ENCODE measurements at places on chromosomes 4 and X.

- DNase-seq: no peak
These were observed 56.0 kb downstream of the STX18 start for GRCh38 chr4:4485806-4486205.

- no peak for DNase-seq
These were observed 383.3 kb downstream of the GRXCR1 start for GRCh38 chr4:43275779-43276178.

DNA sequence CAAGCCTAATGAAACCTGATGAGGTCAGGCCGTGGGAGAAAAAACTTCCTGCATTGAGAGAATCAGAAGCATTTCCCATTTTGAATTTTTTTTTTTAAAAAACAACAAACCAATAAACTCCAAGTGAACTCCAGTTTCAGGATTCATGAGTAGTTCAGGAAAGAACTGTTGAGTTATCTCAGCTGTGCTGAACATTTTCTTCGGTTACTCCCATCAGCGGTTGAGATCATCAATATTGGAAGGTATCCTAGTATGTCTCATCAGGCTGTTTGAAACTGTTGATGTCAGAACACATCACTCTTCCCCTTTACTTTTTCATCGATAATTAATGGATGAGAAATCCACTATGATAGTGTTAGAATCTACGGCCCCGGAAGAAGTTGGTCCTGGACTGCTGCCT, 82.4 kb upstream of the ADGRG2 start:
- no peak for DNase-seq

GRCh38 chr4:138510053-138510452, 267.9 kb upstream of the SLC7A11 start:
- no peak for DNase-seq

- DNase-seq: peak; percentile 9
These were observed at the start of gene BANK1 for GRCh38 chr4:101790521-101791181. BANK1 (plus strand) TSS chr4:101790730; CDS start chr4:101790881, 151 bp downstream.
